T follicular helper cell (primary cell): ENCODE measurements at places on chromosomes 11 and 22.

DNA sequence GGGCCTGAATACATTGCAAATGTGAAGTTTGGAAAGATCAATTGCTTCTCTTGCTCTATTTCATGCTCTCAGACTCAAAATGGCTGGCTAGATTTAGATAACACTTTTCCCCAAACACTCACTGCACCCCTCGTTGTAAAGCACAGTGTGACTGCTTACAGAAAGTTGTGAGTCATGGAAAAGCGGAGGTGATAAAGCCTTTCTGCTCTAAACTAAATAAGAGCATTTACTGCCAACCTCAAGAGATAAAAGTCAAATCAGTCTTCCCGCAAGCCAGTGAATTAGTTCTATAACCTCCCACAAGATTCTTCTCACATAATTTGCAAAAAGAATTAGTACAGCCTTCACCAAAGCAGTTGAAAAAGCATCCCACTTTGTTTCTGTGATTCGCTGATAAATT, 168.7 kb downstream of the WT1 start:
- DNase-seq, result no peak

DNA sequence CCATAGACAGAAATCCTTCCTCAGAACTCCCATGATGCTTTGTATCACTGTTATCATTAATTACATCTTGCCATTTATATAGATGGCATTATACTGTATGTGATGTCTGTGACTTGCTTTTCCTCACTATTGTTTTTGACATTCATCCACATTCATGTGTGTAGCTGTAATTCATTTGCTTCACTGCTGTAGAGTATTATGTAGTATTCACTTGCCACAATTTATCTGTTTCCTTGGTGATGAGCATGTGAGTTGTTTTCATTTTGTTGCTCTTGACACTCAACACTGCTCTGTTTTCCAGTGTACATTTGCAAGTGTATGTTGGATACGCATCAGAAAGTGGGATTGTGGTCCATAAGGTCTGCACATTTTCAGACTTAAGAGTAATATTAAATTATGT, 328.6 kb upstream of the C11orf87 start:
- no peak for DNase-seq

DNA sequence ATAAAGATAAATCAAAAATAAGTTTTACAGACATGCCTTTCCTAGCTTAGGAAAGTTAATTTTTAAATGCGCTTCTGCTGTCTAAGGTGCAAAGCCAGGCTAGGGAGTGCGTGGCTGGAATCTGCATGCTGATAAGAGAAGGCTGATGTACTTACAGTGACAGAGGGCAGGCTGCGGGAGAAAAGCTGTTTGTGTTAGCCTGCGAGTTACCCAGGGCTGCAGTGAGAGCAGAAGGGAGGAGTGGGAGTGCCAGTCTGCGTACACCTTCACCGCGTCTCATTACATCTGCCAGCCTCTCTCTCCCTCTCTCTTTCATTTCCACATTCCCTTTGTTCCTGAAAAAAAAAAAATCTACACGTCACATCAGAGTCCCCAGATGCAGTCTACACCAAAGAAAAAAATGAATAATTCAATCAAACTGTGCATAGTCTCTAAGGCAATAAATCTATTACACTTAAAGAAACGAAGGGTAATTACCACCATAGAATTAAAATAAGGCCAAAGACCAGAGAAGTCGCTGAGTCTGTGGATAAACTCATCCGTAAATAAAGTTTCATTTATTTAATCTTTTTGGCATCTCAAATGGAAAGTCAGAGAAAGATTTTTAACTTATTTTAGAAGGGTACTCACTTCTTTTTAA, 126.4 kb upstream of the C11orf58 start:
- DNase-seq, result no peak

GRCh38 chr11:131823772-131824171, 453.4 kb downstream of the NTM start:
- DNase-seq, result no peak

GRCh38 chr22:32620992-32621391, 146.4 kb downstream of the FBXO7 start:
- DNase-seq, result no peak

DNA sequence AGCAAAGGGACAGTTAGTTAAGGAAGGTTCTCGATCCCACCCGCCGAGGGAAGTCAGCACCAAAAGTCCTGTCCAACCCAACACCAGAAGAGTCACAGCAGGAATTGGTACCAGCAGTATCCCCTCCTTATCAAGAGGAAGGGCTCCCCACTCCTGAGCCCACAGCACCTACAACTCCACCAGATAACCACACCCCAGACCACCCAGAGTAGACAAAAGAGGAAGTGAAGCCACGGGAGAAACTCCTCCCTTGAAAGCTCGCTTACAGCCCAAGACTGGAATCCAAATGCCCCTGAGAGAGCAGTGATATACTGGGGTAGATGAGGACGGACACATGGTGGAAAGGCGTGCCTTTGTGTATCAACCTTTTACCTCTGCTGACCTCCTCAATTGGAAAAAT, 7.3 kb upstream of the CD5 start:
- no peak for DNase-seq

- DNase-seq, result no peak
Measured at GRCh38 chr11:96178049-96178886, 164.7 kb downstream of the MAML2 start.

DNA sequence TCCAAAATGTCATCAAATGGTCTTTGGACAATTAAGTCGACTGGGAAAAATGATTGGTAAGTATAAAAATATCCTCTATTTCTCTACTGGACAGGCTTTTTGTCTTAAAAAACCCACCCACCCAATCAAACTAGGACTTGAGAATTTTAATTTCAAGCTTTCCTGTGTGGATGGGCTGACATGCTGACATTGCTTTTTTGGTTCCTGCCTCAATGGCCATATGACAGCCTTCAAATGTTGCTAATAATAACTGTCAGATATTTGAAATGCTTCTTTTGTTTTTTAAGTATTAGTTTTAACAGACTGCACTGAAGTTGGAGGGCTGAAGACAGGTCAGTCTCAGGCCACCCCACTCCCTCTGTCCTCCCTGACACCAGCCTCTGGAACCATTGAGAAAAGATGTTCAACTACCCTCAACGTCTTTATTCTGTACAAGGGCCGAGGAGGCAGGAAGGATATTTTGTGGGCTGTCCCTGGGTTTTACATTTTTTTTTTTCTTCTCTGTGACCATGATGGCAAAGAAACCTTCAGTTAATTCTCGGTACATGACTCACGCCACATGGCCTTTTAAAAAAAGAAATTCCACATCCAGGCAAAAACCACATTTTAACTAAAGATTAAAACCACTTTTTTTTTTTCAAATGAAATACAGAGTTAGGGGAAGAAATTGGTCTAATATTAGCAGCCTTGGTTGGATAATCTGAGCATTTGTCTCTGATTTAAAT, 130.4 kb downstream of the SLC1A2 start:
- DNase-seq, result no peak

- DNase-seq, result peak; percentile 27
Measured at GRCh38 chr22:20031732-20032406, 11.0 kb downstream of the TANGO2 start.

DNA sequence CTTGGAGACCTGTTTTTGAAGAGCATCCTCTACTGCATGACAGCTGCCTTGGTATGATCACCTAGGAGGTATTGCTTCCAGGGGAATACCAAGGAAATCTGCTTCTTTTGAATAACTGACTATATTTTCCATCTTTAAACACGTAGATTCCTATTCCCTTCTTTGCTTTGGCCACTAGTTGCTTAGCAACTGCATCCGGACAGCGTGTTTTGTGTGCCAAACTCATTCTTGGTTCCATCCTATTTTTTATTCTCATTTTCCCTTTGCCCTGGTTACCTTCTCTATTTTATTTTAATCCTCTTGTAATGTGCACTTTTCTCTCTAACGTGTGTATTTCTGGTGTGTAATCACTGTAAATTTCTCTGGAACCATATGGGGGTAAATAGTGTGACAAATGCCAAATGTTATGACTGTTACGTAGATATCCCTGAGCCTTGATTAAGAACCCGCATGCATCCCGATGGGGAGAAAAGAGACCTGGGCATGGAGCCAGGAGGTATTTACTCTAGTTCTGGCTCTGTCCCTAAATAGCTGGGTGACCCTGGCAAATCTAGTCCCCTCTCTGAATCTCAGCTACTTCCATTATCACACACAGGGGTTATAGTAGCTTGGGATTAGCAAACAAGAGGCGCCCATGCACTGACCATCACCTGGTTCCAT, 241.7 kb downstream of the MIAT start:
- DNase-seq, result no peak

- DNase-seq, result no peak
Measured at GRCh38 chr22:22487869-22488597, 20.5 kb downstream of the ZNF280B start.

GRCh38 chr22:47571616-47572015, 809.2 kb downstream of the TBC1D22A start:
- no peak for DNase-seq

GRCh38 chr11:62689421-62690183, at the start of gene LRRN4CL:
Gene LRRN4CL, minus strand, starts transcription at chr11:62689530. Its CDS starts 1,022 bp downstream, at chr11:62688508.
- DNase-seq, result no peak

GRCh38 chr11:72305077-72305476, 61.1 kb upstream of the PHOX2A start:
- DNase-seq, result no peak

- DNase-seq, result no peak
Measured at GRCh38 chr11:6574816-6575715, 28.4 kb downstream of the RRP8 start.

DNA sequence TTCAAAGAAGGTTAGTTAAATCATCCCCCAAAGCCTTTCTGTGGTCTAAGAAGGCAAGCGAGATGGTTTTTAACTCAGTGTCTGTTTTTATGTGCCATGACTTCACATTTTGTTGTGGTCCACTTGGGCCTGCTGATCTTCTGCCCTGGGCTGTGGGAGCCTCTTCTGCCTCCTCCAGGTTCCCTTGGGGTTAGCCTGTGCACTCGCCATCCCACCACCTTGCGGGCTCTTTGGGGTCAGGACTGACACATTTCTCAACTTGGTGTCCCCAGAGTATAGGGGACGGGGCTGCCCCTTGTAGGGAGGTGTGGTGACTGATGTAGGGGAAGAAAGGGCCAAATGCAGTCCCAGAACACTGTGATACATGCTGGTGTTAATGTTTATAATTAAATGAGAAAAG, 207.0 kb downstream of the TBC1D22A start:
- no peak for DNase-seq

DNA sequence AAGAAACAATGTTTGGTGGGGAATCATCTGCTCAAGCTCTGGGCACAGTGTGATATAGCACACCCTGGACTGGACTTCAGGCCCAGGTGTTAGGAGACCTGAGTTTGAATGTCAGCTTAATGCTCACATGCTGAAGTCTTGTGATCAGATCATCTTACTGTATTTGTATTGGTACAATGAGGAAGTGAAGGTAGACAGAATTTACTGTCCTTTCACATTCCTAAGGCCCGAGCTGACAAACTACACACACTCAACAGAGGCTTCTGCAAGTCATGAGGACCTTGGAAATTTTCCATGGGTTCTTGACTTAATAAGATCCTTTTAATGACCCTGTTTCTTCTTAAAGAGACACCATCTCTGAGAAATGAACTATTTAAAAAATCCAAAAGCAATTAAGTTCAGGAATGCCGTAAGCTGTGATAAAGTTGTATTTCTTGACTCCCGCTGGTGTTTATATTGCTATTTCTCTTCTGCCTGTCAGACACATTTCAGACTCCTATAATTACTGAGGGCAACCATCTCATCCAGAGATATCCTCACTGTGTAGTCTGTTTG, 802.0 kb downstream of the DLG2 start:
- no peak for DNase-seq

DNA sequence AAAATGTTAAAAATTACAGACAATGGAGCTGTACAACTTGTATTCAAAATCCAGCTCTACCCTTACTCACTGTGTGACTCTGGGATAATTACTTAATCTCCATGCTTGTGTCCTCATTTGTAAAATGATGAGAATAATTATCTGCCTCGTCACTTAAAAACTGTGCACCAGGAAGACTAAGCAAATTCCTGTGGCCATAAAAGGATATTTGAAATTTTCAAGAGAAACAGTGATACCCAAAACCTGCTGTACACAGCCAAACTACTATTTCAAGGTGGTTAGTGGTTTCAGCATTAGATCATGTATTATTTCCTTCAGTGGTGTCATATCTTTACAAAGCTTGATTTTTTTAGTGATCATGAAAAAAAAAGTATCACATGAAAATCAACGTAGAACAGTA, 136.9 kb downstream of the METTL15 start:
- DNase-seq, result no peak

GRCh38 chr11:79026803-79027445, 413.9 kb downstream of the TENM4 start:
- no peak for DNase-seq

GRCh38 chr11:35554491-35555437, 29.3 kb upstream of the PAMR1 start:
- no peak for DNase-seq

DNA sequence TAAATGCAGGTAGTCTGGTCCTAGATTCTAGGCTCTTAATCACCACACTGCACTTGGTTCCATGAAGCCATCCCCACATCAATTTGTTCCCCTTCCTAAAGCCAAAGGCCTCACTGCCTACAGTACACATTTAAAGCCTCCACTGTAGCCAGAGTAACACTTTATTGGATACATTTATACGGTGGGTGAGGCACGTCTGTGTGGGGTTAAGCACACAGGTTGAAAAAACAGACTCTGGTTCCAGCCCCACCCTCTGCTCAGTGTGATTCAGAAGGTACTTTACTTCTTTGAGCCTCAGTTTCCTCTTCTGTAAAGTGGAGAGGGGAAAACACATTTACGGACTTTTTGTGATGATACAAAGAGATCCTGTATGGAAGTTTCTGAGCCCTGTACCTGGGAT, 22.5 kb downstream of the DSCAML1 start:
- DNase-seq, result no peak

- no peak for DNase-seq
Measured at GRCh38 chr11:86180851-86181250, 63.7 kb upstream of the EED start.

DNA sequence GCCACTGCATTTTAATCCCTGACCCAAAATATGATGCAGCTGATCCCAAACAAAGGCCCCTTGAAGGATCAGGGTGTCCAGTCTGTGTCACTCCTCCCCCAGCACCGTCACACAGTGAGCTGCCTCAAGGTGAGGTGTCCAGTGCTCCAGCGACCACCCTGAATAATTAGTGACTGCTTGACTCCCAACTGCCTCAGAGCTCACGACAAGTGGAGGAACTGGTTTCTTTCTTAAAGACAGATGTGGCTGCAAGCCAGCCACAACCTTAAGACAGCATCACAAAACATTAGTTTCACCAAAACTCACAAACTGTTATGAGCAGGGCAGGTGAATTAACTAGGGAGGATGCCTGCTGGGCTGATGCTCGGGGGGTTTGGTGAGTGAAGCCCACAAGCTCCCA, 74.6 kb downstream of the PIWIL3 start:
- DNase-seq, result no peak

GRCh38 chr22:37803639-37804351, 3.9 kb upstream of the GCAT start:
- no peak for DNase-seq

- no peak for DNase-seq
Measured at GRCh38 chr22:31279821-31280505, 12.3 kb downstream of the PIK3IP1 start.
